Breast epithelium (tissue), 4 donors: ENCODE measurements at places on chromosomes 2 and 18. TPM values are rescaled to one million over a fixed set of nuclear protein-coding genes. Genes with fewer than 3 reads are reported as not detected.
A peak's percentile ranks its signal among the peaks of the same experiment; 100 is the strongest.

Gene TTN
- total RNA-seq, result 3.5 TPM

Gene CNGA3
- 0.15 TPM for total RNA-seq

Gene NLRC4
- 1.3 TPM for total RNA-seq

Gene SOX11
- 0.15 TPM for total RNA-seq

DNA sequence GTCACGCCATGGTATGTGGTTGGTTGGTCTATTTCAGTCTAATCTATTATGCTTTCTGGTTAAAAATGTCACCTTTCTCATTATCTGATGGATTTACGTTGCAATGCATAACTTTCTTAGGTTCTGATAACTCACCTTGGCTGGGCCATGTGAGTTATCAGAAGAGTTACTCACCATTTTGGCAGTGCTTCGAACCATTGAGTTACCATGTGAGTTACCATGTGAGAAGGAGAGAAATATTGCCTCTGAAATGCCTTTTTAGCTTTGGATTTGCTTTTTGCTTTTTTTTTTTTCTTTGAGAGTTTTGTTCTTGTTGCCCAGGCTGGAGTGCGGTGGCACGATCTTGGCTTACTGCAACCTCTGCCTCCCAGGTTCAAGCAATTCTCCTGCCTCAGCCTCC is 1.6 kb downstream of the SMARCAL1 start:
- no peak for DNase-seq
- H3K36me3 ChIP-seq, result no peaks in the 10 kb centered on the region
- no peak overlapping the region for H3K4me3 ChIP-seq

- DNase-seq, result no peak
- no peaks in the 10 kb centered on the region for H3K27me3 ChIP-seq
- no peaks in the 10 kb centered on the region for H3K36me3 ChIP-seq
- no peak overlapping the region for H3K4me3 ChIP-seq
Observed at GRCh38 chr2:145383961-145384360, 864.0 kb upstream of the ZEB2 start.

DNA sequence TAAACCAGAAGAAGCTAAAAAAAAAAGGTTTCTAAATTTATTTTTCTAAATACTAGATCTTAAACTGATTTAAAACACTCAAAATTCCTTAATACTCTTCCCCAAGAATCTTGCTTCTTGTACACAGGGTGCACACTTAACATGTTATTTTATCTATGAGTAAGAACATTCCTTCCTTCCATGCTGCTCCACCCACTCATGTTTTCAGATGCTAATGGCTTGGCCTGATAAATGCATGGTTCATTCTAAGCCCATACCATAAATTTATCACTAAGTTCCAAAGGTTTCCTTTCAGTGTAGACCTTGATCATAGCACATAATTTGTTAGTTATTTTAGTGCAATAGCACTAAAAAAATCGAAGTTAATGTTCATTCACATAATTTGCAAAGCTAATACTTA is 8.1 kb downstream of the FBXO48 start:
- no peak overlapping the region for H3K27ac ChIP-seq
- no peak overlapping the region for H3K4me3 ChIP-seq
- no peaks in the 10 kb centered on the region for H3K27me3 ChIP-seq
- DNase-seq, result no peak
- H3K4me1 ChIP-seq, result no peaks in the 10 kb centered on the region
- no peaks in the 10 kb centered on the region for H3K36me3 ChIP-seq

DNA sequence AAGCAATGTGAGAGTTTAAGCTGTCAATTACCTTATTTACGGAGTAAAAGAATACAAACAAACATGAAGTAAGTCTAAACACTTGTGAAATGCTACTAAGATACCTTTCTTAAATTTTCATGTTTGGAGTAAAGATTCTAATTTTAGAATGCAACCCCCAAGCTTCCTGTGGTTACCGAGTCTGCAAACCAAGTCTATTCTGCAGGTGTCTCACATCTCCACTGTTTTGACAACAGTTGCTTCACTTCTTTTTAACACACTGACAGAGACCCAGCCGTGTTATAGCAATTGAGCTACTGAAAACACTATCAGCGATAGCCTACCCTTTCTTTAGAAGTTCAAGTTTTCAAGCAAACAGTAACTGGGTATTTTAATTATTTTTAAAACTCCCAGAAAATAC is 608.3 kb downstream of the ERBB4 start:
- no peak for DNase-seq
- H3K4me3 ChIP-seq, result no peak overlapping the region
- no peak overlapping the region for H3K27ac ChIP-seq
- H3K4me1 ChIP-seq, result no peaks in the 10 kb centered on the region

DNA sequence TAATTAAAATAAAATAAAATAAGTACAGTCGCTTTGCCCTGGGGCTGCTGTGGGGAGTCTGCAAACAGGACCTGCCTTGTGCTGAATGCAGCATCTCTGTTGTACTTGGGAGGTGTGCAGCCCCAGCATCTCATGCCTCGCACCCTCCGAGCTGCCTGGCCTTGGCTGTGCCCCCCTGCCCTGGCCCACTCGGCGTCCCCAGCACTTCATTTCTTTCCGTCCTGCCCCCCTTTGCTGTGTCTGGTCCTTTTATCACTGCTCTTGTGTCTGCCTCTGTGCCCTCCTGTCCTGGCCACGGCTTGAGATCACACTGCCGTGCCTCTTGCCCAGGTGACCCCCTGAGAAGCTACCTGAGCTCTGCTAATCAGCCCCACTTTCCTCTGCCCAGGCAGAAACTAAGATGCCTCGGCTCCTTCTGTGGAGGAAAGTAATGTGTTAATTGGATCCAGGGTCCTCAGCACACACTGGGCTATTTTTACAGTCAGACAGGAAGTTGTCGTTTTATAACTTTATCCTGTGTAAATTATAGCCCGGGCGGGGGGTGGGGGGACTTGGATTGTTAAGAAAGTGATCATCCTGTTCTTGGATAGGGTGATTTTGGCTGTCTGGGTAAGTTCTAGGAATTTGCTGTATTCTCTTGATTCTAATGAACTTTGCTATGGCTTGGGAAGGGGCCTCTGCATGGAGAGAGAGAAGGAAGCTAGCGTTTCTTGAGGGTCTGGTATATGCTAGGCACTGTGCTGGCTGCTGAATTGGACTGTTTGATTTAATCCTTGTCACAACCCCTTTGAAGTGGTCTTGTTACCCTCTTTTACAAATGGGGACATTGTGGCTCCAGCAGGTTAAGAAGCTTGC is 69.4 kb downstream of the AGAP1 start:
- H3K27ac ChIP-seq, result no peak overlapping the region
- no peak for DNase-seq
- H3K4me1 ChIP-seq, result no peaks in the 10 kb centered on the region
- no peaks in the 10 kb centered on the region for H3K36me3 ChIP-seq
- H3K4me3 ChIP-seq, result no peak overlapping the region

GRCh38 chr2:127426501-127427354 is 8.5 kb downstream of the PROC start:
- H3K4me1 ChIP-seq, result no peaks in the 10 kb centered on the region
- no peak overlapping the region for H3K27ac ChIP-seq
- H3K27me3 ChIP-seq, result peaks cover 5% of the 10 kb centered on the region
- DNase-seq, result no peak
- H3K36me3 ChIP-seq, result no peaks in the 10 kb centered on the region

GRCh38 chr2:191845876-191846514 is 893 bp downstream of the CAVIN2 start:
- H3K4me1 ChIP-seq, result no peaks in the 10 kb centered on the region
- peak overlapping the region; percentile 45 for H3K4me3 ChIP-seq
- no peak for DNase-seq
- peak overlapping the region; percentile 59 for H3K27ac ChIP-seq
- no peaks in the 10 kb centered on the region for H3K36me3 ChIP-seq

GRCh38 chr2:129299338-129299737 is 680.1 kb upstream of the RAB6C start:
- no peak overlapping the region for H3K4me3 ChIP-seq
- H3K4me1 ChIP-seq, result peaks cover 3% of the 10 kb centered on the region
- no peaks in the 10 kb centered on the region for H3K36me3 ChIP-seq
- DNase-seq, result no peak
- no peaks in the 10 kb centered on the region for H3K27me3 ChIP-seq
